SJSA1 (cell line): ENCODE measurements at places on chromosomes 7 and 10. TPM values are rescaled to one million over a fixed set of nuclear protein-coding genes. Genes with fewer than 3 reads are reported as not detected.

The COL26A1 gene
- total RNA-seq = not detected in 2 replicates

The CPN1 gene
- total RNA-seq = not detected in 2 replicates

The UCN3 gene
- not detected in 2 replicates for total RNA-seq

The TFPI2 gene
- 13.8 and 17.4 TPM in 2 replicates for total RNA-seq

The SLC29A4 gene
- total RNA-seq = 8.1 and 8.7 TPM in 2 replicates

The RPS24 gene
- total RNA-seq = 2,140 and 2,791 TPM in 2 replicates

The HOXA4 gene
- 0.58 TPM in 1 of 2 replicates, not detected in the other for total RNA-seq

The ELMO1 gene
- total RNA-seq = not detected in 2 replicates

The OPALIN gene
- total RNA-seq = not detected in 2 replicates

The SPDYE2B gene
- total RNA-seq = not detected in 2 replicates

The SLC13A1 gene
- 0.09 and 0.84 TPM in 2 replicates for total RNA-seq

The WEE2 gene
- not detected in 2 replicates for total RNA-seq

The PIK3AP1 gene
- total RNA-seq = 0.41 and 0.95 TPM in 2 replicates

The LIPF gene
- total RNA-seq = not detected in 2 replicates

DNA sequence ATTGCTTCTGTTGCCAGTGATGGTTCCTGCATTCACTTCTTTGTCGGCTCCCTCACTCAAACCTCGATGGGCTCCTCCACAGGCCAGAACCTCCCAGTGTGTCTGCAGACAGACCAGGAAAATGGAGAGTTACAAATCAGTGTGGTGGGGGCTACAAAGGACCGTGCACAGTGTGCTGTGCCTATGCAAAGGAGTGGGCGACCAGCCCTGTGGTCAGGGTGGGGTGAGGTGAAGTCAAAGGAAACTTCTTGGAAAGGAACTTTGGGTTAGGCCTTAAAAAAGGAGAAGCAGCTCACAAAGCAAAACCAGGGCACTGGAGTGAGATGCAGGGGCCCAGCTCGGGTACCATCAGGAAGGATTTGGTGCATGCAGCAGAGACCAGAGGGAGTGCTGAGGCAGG lies 304.3 kb upstream of the ZMIZ1 start:
- H3K27me3 ChIP-seq = no peaks in the 10 kb centered on the region
- no peak overlapping the region for H3K4me3 ChIP-seq
- H3K4me1 ChIP-seq = peaks cover 30% of the 10 kb centered on the region
- DNase-seq = no peak

GRCh38 chr10:107144490-107144889 lies 20.0 kb downstream of the SORCS1 start:
- no peak overlapping the region for H3K4me3 ChIP-seq
- H3K36me3 ChIP-seq = no peaks in the 10 kb centered on the region
- no peak for DNase-seq
- no peaks in the 10 kb centered on the region for H3K27me3 ChIP-seq
- no peak overlapping the region for H3K27ac ChIP-seq

DNA sequence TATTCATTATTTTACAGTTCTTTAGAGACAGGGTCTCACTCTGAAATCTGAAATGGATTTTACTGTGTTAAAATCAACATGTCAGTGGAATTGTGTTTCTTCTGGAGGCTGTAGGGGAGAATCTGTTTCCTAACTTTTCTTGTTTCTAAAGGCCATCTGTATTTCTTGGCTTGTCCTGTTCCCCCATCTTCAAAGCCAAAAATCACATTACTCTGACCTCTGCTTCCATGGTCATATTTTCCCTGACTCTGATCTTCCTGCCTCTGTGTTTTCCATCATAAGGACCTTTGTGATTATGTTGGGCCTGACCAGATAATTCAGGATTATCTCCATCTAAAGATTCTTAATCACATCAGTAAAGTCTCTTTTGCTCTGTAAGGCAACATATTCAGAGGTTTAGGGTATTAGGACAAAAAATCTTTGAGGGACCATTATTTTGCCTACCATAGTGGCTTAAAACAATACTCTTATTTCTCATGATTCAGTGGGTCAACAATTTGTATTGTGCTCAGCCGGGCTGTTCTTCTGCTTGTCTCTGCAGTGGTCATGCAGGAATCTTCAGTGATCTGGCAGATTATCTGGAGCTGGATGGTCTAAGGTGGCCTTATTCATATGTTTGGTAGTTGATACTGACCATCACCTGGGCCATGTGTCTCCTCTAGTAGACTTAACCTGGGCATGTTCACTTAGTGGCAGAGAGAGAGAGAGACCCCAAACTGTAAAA lies 5.7 kb downstream of the ANLN start:
- no peak overlapping the region for H3K4me3 ChIP-seq
- peaks cover 34% of the 10 kb centered on the region for H3K4me1 ChIP-seq
- peaks cover 91% of the 10 kb centered on the region for H3K36me3 ChIP-seq
- peak overlapping the region; percentile 9; the same call in 1 of the 2 replicates for H3K27ac ChIP-seq
- DNase-seq = no peak
- no peaks in the 10 kb centered on the region for H3K27me3 ChIP-seq

DNA sequence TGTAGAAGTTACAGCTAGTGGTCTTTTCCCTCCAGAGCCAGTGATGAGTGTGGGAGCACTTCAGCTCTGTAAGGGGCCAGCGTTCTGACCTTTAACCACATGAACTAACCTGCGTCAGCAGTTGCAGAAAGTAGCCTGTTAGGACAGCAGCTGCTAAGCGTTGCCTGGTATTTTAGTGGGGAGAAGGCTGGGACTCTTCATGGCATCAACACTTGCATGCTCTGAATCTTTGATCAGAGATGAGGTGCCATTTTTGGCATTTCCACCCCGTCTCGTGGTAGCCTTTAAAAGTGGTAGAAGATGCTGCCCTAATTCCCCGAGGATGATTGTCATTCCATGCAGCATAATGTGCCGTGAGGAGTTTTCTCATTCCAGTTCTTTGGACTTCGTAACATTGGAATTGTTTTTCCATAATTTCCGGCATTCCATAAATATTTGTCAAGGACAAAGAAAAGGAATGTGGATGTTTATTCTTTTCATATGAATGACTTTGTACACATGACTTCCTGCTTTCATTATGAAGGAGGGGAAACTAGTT lies 92.2 kb downstream of the AVL9 start:
- H3K36me3 ChIP-seq = peaks cover 52% of the 10 kb centered on the region
- H3K4me1 ChIP-seq = peaks cover 73% of the 10 kb centered on the region
- peak; percentile 93 for DNase-seq

DNA sequence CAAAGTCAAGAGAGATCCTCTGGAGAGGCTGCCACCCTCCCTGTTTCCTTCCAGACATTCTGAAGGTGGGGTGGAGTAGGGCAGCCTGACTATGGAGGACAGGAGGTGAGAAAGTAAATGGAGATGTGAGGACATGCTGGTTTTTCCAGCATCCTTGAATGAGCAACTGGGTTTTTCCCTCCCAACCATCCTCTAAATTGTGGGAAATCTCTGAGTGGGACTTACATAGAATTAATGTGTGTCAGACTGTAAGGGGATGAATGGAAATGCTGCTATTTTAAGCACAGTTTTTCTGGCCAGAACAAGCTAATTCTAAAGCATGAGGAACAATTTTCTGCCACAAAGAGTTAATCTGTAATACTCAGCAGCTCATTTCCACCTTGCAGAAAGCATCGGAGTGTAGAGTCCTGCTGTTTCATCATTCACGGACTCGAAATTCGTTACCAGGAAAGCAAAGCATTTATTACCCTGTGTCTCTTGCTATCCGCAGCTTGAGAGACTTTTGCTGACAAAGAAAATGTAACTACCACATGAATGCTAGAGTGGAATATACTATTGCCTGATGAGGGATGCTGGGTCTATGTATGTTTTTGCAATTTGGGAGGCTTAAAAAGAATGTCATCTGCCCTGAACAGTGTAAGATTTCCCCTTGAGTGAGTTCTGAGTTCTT lies 213.0 kb downstream of the CELF2 start:
- H3K4me3 ChIP-seq = no peak overlapping the region
- no peaks in the 10 kb centered on the region for H3K4me1 ChIP-seq
- H3K27ac ChIP-seq = no peak overlapping the region
- H3K36me3 ChIP-seq = no peaks in the 10 kb centered on the region
- no peak for DNase-seq

DNA sequence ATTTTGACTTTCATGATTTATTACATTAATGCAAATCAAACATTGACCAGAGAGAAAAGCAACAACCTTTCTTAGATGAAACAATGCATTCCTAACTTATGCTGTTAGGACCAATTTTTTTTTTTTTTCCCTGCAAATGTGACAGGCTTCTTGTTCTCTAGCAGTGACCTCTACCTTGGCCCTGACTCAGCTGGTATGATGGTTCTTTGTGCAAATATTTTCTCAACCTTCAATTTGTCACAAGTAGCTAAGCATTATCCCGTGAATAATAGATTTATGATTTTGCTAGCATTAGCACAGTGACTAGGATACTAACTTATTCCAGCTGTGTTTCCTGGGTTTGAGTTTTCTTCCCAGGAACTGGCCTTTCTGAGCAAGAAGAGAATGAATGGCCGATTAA lies 64.9 kb downstream of the PPP1R9A start:
- H3K4me1 ChIP-seq = no peaks in the 10 kb centered on the region
- DNase-seq = no peak
- H3K4me3 ChIP-seq = no peak overlapping the region
- H3K36me3 ChIP-seq = no peaks in the 10 kb centered on the region
- no peaks in the 10 kb centered on the region for H3K27me3 ChIP-seq

- DNase-seq = no peak
- no peak overlapping the region for H3K4me3 ChIP-seq
- no peak overlapping the region for H3K27ac ChIP-seq
- no peaks in the 10 kb centered on the region for H3K36me3 ChIP-seq
These were observed 435.7 kb upstream of the PFKP start for GRCh38 chr10:2631557-2632205.

GRCh38 chr7:106129291-106129690 lies 17.2 kb upstream of the SYPL1 start:
- H3K36me3 ChIP-seq = no peaks in the 10 kb centered on the region
- H3K27ac ChIP-seq = no peak overlapping the region
- peaks cover 13% of the 10 kb centered on the region; the same call in 1 of the 2 replicates for H3K4me1 ChIP-seq
- peaks cover 8% of the 10 kb centered on the region for H3K27me3 ChIP-seq
- no peak overlapping the region for H3K4me3 ChIP-seq

DNA sequence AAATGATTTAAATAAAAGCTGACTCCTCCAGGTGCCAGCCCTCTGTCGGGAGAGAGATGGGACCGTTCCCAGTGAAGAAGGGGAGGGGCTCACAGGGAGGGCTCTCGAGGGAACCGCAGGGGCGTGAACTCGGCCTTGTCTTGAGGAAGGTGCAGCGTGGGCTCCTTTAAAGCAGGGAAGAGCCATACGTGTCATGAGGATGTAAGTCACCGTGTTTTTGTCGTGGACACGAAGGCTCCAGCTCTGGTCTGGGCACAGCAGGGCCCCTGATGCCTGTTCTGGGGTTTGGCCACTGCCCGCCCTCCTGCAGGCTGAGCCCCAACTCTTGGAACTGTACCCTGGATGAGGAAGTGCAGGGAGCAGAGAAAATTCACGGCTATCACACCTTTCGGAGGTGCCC lies 45.0 kb downstream of the JAKMIP3 start:
- no peaks in the 10 kb centered on the region for H3K36me3 ChIP-seq
- DNase-seq = peak; percentile 26
- no peak overlapping the region for H3K4me3 ChIP-seq
- no peaks in the 10 kb centered on the region; the same call in 1 of the 2 replicates for H3K27me3 ChIP-seq
- no peaks in the 10 kb centered on the region for H3K4me1 ChIP-seq

DNA sequence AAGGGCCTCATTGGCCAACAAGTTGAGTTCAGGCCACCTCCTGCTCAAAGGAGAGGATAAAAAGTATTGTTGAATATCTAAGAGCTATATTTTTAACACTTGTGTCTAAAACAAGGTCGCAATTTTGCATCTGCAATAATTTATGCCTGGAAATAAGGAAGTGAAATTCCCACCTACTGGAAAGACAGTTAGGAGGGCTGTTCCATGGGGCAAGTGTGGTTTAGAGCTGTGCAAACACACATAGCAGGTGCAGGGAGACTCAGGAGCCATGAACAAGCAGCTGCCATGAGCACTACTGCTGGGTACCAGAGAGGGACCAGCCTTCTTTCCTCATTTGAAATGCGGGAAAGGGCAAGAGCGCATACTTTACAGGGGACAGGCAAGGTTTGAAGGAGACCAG lies 35.5 kb upstream of the IKZF1 start:
- no peak for DNase-seq
- no peak overlapping the region for H3K4me3 ChIP-seq
- no peaks in the 10 kb centered on the region for H3K27me3 ChIP-seq
- H3K36me3 ChIP-seq = no peaks in the 10 kb centered on the region
- H3K4me1 ChIP-seq = no peaks in the 10 kb centered on the region

GRCh38 chr7:4091767-4092166 lies 590.3 kb upstream of the FOXK1 start:
- no peaks in the 10 kb centered on the region for H3K4me1 ChIP-seq
- DNase-seq = no peak
- H3K36me3 ChIP-seq = no peaks in the 10 kb centered on the region; the same call in 1 of the 2 replicates
- no peak overlapping the region for H3K27ac ChIP-seq
- H3K27me3 ChIP-seq = no peaks in the 10 kb centered on the region
- H3K4me3 ChIP-seq = no peak overlapping the region

GRCh38 chr7:81725003-81725811 lies 44.6 kb downstream of the HGF start:
- peak overlapping the region; percentile 92 for H3K27ac ChIP-seq
- no peak for DNase-seq

- no peak for DNase-seq
- H3K4me1 ChIP-seq = no peaks in the 10 kb centered on the region
- H3K27ac ChIP-seq = no peak overlapping the region
- peaks cover 21% of the 10 kb centered on the region for H3K36me3 ChIP-seq
- H3K4me3 ChIP-seq = no peak overlapping the region
These were observed 99.6 kb downstream of the ZMYND11 start for GRCh38 chr10:234708-235406.

- no peaks in the 10 kb centered on the region for H3K27me3 ChIP-seq
- H3K4me1 ChIP-seq = peaks cover 32% of the 10 kb centered on the region
- DNase-seq = no peak
- no peaks in the 10 kb centered on the region for H3K36me3 ChIP-seq
- H3K4me3 ChIP-seq = no peak overlapping the region
These were observed 41.2 kb upstream of the VCL start for GRCh38 chr10:73956476-73957359.

GRCh38 chr7:51102828-51103227 lies 213.8 kb downstream of the COBL start:
- DNase-seq = no peak
- no peaks in the 10 kb centered on the region for H3K36me3 ChIP-seq
- no peaks in the 10 kb centered on the region for H3K4me1 ChIP-seq
- H3K27me3 ChIP-seq = no peaks in the 10 kb centered on the region
- H3K4me3 ChIP-seq = no peak overlapping the region

DNA sequence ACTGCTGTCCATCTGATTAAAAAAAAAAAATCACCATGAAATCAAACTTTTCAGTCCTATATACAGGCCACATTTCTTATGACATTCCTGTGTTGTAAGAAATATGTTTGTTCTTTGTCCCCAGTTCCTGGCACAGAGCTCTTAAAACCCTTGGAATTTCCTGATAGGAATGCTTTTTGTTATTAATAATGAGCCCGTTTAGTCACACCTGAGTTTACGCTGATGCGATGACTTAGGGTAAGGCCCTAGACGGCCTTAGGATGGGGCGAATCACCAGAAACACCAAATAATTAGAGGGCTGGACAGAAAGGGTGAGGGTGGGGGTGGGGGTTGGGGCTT lies 17.5 kb downstream of the TSPAN15 start:
- no peak overlapping the region for H3K27ac ChIP-seq
- H3K27me3 ChIP-seq = no peaks in the 10 kb centered on the region
- no peak for DNase-seq
- H3K4me1 ChIP-seq = peaks cover 17% of the 10 kb centered on the region
